Stimulated activated CD4-positive, alpha-beta T cell treated with anti-CD3 and anti-CD28 coated beads, TNF-alpha, amount 100 ng/mL, for 24 hours (primary cell): ENCODE measurements at places on chromosomes 2 and 18.

- no peak for DNase-seq
Measured at GRCh38 chr2:22406625-22407024, 978.4 kb upstream of the KLHL29 start.

DNA sequence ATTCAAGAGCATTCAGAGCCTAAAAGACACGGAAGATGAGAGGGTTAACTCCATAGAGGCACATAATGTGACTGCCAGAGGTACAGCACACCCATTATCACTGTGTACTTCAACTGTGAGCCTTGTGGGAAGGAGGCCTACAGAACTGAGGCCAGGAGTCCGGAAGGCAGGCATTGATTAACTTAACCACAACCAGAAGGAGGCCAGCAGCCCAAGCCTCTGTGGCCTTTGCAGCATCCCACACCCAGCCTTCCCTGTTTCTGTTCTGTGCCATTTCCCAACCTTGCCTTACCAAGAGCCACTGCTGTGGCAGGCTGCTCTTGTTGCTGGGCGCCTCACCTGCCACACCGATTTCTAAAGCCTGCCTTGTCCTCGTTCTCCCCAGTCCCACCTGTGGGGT, 27.2 kb downstream of the SIGLEC15 start:
- DNase-seq = no peak

DNA sequence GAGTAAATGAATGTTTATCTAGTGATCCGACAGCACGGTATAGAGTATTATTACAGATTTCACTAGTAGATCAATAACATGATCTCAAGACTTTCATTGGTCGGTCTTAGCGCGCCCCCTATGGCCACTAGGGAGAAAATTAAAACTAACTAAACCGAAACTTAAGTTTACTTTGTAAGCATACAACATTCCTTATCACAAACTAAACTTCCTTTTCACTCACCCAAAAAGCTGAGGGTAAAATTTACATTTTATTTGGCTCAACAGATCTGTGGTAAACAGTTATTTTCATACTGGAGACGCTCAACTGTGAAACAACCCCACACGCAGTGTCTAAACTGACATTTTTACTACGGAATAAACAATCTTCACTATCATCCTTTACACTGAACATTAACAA, 215.6 kb upstream of the MAP2 start:
- no peak for DNase-seq

- DNase-seq = no peak
Measured at GRCh38 chr2:199223791-199224190, 233.9 kb downstream of the SATB2 start.
